ENCODE measurements at places on chromosomes 6 and 20.

DNA sequence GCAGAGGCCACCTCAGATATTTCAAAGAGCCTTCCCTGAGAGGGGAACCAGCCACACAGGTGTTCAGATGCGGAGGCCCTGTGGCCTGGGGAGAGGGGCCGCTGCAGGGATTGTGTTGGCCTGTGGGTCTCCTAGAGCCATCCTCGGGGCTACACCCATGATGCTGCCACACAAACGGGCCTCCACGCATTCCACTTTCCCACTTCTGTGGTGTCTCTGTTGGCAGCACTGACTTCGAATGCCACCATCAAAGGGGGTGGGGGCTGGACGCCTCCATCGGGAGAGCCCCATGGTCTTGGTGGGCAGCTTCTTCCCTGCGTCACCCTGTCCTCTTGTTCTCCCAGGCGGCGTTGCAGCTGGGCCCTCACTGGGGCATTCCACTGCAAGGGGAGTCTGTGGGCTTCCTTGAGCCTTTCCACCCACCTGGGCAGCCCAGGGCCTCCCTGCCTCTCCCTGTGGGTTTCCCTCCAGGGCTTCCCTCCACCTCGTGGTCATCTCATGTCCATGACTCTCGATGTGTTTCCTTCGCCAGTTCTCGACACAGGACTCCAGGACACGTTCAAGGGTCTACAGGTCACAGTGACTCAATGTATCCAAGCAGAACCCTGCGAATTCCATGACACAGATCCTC is 145.5 kb downstream of the ERMARD start:
- no peak for DNase-seq

DNA sequence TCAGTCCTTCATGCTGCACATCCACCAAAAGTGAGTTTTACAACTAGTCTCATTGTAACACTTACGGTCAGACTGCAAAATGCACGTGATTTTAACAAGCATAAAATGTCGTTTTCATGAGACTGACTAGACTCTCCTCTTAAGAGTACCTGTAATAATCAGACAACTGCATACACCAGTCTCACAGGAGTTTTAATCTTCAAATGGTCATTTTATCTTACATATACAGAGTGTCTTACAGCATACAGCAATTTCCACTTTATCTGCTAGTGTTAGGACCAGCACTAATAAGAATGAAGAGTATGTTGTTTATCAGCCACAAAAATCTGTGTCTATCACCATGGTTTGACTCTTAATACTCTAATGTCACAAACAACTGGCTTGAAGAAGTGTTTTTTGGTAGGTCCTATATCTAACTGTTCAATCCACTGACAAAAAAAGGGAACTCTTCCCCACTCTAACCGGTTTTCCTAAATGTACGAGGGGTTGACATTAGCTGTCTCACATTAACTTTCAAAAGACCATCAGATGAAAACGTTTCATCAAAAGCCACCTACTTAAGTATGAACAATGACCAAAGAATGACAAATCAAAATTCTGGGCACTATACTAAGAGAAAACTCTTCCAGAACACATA is 1.5 kb upstream of the ASF1A start:
- no peak for DNase-seq

DNA sequence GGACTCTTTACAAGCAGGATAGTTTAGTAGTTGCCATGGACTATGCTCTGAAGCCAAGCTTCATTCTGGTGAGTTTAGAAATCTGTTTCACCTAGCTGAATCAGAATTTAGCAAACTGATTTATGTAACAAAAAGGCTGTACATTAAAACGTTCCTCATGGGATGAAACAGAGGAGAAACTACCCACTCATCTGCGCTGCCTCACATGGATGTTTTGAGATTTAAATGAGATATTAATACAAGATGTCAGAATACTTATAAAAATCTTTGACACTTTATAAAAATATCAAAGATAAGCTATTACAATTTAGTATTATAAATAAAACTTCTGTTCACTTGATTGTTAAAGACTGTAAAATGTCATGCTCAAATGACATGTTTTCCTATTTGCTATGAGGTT is 16.8 kb downstream of the RUNX2 start:
- DNase-seq: no peak

GRCh38 chr6:115901896-115902295 is 158.8 kb downstream of the FRK start:
- DNase-seq: no peak

GRCh38 chr6:37060195-37060559 is 54.7 kb downstream of the FGD2 start:
- no peak for DNase-seq

DNA sequence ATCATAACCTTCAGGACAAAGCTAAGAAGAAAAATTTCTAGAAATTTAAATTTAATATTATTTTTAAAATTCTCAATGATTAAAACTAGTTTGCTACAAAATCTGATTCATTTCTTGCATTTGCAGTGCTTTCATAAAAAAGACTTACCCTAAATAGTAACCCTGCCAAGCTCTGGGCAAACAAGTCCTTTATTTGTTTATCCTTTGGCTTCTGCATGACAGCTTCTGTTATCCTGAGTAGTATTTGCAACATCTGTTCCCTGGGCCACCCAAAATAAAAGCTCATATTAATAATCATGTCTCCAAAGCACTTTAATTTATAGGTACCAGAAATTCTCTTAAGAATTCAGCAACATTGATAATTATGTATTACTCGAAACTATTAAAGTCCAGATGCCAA is 101.3 kb downstream of the RALGAPA2 start:
- DNase-seq: no peak

- DNase-seq: no peak
Observed at GRCh38 chr6:45538641-45539547, 161.2 kb upstream of the SUPT3H start.

GRCh38 chr6:58419321-58419720 is 1101.9 kb downstream of the PRIM2 start:
- no peak for DNase-seq

DNA sequence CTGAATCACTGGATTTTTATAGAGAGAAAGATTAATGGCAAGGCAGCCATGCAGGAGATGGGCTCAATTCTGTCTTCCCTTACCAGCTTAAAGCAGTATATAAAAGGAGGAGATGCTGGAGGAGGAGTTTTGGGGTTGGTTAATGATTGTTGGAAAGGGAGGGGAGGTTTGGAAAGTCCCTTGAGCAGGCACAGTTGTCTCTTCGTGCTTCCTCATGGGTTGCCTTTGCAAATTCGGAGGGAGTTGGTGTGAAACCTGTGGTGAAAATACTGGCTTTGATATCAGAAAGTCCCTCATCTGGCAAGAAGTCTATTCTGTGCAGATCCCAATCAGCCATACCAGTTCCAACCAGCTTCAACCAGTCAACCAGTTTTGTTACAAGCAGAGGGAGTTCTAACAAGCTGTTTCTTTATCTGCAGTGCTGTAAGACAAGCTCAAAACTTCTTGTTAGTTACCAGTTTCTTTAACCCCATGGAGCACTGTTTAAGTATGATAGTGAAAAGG is 107.0 kb downstream of the HIVEP1 start:
- DNase-seq: peak; percentile 65

GRCh38 chr20:19456595-19457395 is 244.4 kb downstream of the SLC24A3 start:
- no peak for DNase-seq

- no peak for DNase-seq
Observed at GRCh38 chr6:111739257-111739696, 133.6 kb upstream of the TRAF3IP2 start.

- no peak for DNase-seq
Observed at GRCh38 chr6:30213957-30214656, 901 bp upstream of the TRIM26 start.

GRCh38 chr20:45429618-45430017 is 13.7 kb downstream of the PIGT start:
- DNase-seq: no peak

GRCh38 chr6:22025468-22026163 is 271.2 kb downstream of the PRL start:
- DNase-seq: peak; percentile 80

GRCh38 chr6:135796643-135797305 is 54.7 kb upstream of the PDE7B start:
- no peak for DNase-seq

GRCh38 chr6:73134588-73134987 is 90.7 kb downstream of the KHDC1L start:
- DNase-seq: no peak

DNA sequence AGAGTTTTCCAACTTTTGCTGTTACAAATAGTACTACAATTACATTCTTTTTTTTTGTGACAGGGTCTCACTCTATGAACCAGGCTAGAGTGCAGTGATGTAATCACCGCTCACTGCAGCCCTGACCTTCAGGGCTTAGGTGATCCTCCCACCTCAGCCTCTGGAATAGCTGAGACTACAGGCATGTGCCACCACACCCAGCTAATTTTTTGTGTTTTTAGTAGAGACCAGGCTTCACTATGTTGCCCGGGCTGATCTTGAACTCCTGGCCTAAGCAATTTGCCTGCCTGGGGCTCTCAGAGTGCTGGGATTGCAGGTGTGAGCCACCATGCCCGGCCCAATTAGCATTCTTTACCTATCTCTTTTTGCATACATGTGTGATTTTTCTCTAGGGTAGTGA is 12.5 kb downstream of the ATRN start:
- no peak for DNase-seq

GRCh38 chr6:160198606-160199211 is 59.9 kb downstream of the SLC22A2 start:
- peak; percentile 41 for DNase-seq

- no peak for DNase-seq
Observed at GRCh38 chr6:135182071-135183001, 1.2 kb downstream of the MYB start.

- no peak for DNase-seq
Observed at GRCh38 chr6:33298773-33299236, at the start of gene RGL2. TSS of gene RGL2 (minus strand) at chr6:33298942. CDS start at chr6:33298610, 332 bp downstream.

DNA sequence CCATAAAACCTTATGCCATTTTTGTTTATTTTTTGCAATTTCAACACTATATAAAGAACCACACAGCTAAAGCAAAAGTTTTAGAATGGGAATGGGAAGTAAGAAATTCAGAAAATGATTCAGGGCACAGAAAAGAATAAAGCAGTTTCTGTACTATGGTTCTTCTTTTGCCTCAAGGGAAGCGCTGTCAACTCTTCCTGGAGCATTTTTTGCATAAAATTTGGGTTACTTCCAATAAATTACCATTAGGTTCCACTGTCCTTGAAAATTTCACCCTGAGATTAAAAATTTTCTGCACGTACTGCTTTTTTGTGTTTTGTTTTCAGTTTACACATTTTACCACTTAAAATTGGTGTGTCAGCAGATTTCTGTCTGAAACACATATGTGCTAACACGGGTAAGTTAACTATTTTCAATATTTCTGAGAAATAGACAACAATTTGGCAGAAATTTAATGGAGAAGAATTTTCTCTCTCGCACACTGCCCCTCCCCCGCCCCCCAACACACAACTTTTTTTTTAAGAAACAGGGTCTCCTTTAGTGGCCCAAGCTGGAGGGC is 79.6 kb downstream of the ADAT2 start:
- no peak for DNase-seq

DNA sequence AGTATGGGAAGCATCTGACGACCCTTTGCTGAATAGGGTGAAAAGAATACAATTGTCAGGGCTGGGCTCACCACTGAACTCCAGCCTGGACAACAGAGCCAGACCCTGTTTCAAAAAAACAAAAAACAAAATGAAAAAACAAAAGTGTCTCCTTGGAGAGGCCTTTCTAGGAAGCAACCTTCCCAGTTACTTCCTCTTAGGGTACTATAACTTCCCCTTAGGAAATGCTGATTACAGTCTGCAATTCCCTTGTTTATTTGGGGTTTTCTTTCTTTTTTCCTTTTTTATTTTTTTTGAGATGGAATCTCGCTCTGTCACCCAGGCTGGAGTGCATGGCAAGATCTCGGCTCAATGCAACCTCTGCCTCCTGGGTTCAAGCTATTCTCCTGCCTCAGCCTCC is 20.5 kb upstream of the TTPAL start:
- DNase-seq: no peak

- DNase-seq: no peak
Observed at GRCh38 chr6:52504782-52505136, 72.1 kb downstream of the TRAM2 start.

GRCh38 chr6:143880412-143880811 is 16.1 kb downstream of the ZC2HC1B start:
- DNase-seq: no peak

DNA sequence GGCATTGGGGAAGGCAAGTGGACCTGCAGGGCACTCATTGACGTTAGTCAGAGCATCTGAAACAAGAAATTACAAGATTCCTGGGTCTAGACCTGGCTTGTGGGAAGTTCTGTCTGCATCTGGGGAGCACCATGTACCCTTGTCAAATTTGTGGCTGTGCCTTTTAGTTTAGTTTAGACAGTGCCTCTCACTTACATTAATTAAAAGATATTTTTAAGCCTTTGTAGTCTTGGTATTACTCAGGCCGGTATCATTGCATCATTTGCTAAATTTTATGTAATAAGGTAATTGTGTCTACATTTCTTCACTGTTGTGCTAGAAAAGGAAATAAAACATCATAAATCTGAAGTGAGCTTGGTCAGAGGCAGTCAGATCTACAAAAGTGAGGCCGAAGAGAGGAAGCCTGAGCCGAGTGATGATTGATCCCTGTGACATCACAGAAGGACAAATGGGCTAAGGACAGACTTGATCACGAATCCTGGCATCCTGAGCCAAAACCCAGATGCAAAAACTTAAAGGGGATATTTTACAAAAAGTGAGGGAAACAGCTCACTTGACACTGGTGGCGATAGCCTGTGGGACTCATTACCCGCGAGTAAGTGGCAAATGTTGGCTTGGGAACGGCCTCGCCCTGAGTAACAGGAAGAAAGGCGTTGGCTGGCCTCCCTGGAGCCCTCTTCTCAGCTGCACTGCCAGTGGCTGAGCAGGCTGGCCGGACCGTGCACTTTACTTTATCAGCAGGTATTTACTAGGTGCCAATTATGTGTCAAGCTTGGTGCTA is 106.5 kb downstream of the TCP11 start:
- DNase-seq: no peak

DNA sequence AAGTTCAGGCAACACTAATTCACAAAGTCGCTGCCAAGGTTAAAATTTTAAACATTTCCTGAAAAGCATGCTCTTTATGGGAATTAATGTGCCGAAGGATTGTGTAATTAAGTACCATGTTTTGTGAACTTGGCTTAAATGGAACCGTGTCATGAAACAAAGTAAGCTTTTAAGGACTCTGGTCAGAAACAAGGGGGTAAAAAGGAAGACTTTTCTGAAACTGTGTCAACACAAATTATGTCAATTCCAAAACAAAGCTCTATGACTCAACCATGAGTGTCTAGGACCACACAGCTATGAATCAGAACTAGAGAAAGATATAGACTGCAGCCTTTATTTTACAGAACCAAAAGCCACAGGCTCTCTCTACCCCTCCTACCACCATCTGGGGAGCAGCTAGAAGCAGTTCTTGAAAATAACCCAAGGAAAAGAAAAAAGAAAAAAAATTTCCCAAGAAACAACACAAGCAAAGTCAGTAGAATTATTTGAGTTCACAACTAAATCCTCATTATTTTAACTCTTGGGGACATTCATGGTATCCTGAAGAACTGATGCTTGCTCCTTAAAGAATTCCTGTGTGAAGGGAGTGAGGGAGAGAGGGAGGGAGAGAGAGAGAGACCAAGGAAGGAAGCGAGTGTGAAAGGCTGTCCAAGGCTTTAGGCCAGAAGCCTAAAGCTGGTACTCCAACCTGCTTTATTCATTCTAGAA is 81.9 kb downstream of the ZMYND8 start:
- peak; percentile 87 for DNase-seq
